Hypothalamus (tissue), 51 donors: ENCODE measurements at places on chromosomes 16 and 17.

DNA sequence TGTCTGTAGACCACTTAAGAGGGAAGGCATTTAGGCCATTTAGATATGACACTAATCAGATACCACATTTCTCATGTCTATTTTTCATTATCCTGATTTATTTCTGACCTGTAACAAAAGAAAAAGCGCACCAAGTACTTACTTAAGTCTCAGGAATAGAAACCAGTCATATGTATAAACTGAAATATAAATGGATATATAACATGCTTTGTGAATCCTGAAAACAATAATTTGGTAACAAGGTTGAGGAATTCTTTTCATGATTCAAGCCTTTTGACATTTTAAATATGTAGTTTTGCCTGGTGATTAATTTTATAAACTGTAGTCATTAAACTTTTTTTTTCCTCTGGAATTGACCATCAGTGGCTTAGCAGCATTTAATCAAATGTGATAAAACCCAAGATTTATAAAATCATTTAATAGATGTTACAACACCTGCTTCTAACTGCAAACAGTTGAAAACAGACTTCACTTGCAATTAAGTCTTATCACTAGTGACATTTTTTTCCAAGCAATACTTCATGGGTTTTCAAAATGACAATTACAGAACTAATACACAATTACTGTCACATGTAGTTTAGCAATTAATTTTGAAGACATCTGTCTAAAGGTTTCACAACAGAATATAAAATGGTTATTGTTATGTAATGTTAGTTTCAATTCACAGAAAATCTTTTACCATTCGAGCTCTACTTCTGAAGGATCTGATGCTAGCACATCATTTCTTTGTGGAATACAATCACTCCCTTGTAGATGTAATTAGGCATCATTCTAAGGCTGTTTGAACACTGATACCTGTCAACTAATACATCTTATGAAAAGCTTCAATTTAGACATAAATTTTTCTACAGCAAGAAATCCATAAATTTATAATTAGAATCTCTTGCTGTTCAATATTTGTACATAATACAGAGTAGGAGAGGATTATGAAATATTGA is 110.3 kb downstream of the TOX3 start:
- DNase-seq: no peak

- no peak for DNase-seq
These were observed 22.5 kb downstream of the RPA1 start for GRCh38 chr17:1852327-1852726.

GRCh38 chr16:1560866-1561265 is 27.4 kb downstream of the TMEM204 start:
- no peak for DNase-seq

DNA sequence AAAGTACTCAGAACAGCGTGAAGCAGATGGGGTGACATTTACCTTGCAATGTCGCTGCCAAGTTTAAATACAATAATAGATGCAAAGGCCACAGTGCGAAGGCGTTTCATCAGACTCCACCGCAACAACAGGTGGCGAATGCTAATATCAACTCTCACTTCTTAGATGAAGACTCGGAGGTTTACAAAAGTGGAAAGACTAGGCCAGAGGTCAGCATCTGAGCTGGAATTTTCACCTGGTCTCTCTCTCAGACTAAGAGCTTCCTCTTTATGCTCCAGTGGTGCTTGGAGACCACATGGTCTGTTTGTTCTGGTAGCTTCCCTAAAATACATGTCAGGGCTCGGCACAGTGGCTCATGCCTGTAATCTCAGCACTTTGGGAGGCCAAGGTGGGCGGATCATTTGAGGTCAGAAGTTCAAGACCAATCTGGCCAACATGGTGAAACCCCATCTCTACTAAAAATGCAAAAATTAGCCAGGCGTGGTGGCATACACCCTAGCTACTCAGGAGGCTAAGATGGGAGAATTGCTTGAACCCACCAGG is 169.1 kb downstream of the XYLT1 start:
- DNase-seq: no peak
